Peyer's patch (tissue), 4 donors: ENCODE measurements at places on chromosomes 7 and 10. TPM values are rescaled to one million over a fixed set of nuclear protein-coding genes. Genes with fewer than 3 reads are reported as not detected.
A peak's percentile ranks its signal among the peaks of the same experiment; 100 is the strongest.

DNA sequence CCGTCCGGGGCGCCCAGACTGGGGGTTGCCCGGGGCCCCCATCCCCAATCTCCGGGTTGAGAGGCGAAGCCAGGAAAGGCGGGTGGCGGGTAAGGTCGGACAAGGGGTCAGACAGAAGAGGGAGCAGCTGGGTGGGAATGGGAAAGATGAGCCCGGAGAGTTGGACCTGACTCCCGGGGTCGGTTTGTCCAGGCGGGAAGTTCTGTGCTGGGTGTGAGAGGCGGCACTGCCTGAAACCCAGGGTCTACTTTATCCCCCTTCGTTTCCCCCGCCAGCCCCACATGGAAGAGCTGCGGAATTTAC lies 675 bp downstream of the SLC4A2 start:
- no peaks in the 10 kb centered on the region for H3K27me3 ChIP-seq
- peaks cover 12% of the 10 kb centered on the region for H3K36me3 ChIP-seq
- no peak for DNase-seq
- H3K27ac ChIP-seq: peak overlapping the region; percentile 92
- H3K4me3 ChIP-seq: peak overlapping the region; percentile 87
- H3K4me1 ChIP-seq: peaks cover 4% of the 10 kb centered on the region

DNA sequence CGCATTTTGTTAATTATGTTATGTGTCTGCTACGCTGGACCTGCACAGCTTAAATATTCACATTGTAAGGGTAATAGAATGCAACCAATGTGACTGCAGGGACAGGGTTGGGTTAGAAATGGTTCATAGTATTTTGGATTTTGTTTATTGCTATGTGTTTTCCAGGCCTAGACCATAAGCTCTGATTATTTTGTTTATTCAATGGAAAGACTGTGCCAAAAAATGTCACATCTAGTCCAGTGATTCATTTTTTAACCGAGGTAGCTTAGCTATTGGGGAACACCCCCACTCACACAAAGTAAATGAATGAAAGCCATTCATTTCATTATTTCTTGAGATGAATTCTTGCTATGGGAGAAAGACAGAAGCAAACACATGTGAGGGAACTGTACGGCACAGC lies 516.5 kb upstream of the ANKRD30A start:
- no peak for DNase-seq
- no peak overlapping the region for H3K4me3 ChIP-seq
- no peaks in the 10 kb centered on the region for H3K36me3 ChIP-seq
- H3K4me1 ChIP-seq: no peaks in the 10 kb centered on the region
- no peaks in the 10 kb centered on the region for H3K27me3 ChIP-seq
- no peak overlapping the region for H3K27ac ChIP-seq

Gene KLF14
- total RNA-seq: not detected

- H3K27me3 ChIP-seq: no peaks in the 10 kb centered on the region
- DNase-seq: no peak
- peak overlapping the region; percentile 31 for H3K27ac ChIP-seq
- H3K4me3 ChIP-seq: no peak overlapping the region
- H3K36me3 ChIP-seq: no peaks in the 10 kb centered on the region
Measured at GRCh38 chr10:79405221-79405994, 40.0 kb downstream of the ZCCHC24 start.

DNA sequence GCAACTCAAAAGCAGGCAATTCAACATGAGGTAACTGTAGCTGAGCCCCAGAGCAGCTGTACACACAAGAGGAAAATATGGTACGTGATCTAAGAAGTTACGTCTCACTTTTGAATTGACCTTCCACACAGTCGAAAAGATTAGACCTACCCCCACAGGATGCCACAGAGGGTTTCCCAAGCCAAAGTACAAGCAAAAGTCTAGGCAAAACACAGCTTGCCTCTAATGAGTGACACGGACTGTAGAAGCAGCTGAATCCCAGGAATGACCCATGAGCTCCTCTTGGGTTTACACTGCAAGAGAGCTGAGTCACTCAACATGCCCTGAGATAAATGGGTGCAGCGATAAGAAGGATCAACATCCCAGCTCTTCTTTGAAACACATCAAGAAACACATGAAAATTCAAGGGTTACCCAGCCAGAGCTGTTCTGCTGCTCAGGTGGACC lies 9.8 kb downstream of the CREB3L2 start:
- H3K36me3 ChIP-seq: no peaks in the 10 kb centered on the region
- no peaks in the 10 kb centered on the region for H3K27me3 ChIP-seq
- H3K4me1 ChIP-seq: no peaks in the 10 kb centered on the region

Gene CFAP70
- total RNA-seq: 5.8 TPM

Gene OR2A12
- not detected for total RNA-seq

DNA sequence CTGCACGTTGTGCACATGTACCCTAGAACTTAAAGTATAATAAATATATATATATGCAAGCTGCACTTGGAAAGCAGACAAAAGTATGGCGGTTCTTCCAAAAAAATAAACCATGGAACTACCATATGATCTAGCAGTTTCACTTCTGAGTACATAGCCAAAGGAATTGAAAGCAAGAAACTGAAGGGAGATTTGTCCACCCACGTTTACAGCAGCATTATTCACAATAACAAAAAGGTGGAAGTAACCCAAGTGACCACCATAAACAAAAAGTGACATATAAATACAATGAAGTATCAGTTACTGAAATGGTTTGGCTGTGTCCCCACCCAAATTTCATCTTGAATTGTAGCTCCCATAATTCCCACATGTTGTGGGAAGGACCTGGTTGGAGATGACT lies 525.3 kb upstream of the CELF2 start:
- no peak overlapping the region for H3K4me3 ChIP-seq
- no peaks in the 10 kb centered on the region for H3K36me3 ChIP-seq
- no peak for DNase-seq
- H3K27ac ChIP-seq: no peak overlapping the region
- no peaks in the 10 kb centered on the region for H3K4me1 ChIP-seq
- H3K27me3 ChIP-seq: no peaks in the 10 kb centered on the region

Gene HMX3
- 3.4 TPM for total RNA-seq

DNA sequence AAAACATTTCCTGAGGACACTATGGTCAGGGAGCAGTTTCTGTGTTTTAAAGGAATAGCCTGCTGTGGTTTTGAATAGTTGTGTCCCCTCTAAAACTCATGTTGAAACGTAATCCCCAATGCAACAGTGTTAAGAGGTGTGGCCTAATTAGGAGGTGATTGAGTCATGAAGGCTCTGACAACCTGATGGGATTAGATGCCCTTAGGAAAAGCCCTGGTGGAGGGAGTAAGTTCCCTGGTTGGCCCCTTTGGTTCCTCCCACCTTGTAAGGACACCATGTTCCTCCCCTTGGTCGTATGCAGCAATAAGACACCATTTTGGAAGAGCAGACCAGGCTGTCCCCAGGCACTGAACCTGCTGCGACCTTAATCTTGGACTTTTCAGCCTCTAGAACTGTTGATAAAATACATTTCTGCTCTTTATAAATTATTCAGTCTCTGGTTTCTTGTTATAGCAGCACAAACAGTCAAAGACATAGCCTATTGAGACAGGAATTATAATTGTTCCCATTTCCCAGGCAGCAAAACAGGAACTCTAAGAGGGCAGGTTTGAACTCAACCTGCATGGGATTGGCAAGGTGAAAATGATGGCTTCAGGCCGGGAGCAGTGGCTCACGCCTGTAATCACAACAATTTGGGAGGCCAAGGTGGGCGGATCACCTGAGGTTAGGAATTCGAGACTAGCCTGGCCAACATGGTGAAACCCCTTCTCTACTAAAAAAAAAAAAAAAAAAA lies 20.5 kb upstream of the TNS3 start:
- H3K27me3 ChIP-seq: no peaks in the 10 kb centered on the region
- DNase-seq: no peak
- H3K4me1 ChIP-seq: peaks cover 3% of the 10 kb centered on the region
- no peak overlapping the region for H3K4me3 ChIP-seq
- no peaks in the 10 kb centered on the region for H3K36me3 ChIP-seq

GRCh38 chr10:78830062-78830975 lies 238.4 kb upstream of the ZMIZ1 start:
- no peaks in the 10 kb centered on the region for H3K27me3 ChIP-seq
- H3K27ac ChIP-seq: no peak overlapping the region
- H3K4me3 ChIP-seq: no peak overlapping the region
- no peaks in the 10 kb centered on the region for H3K4me1 ChIP-seq

DNA sequence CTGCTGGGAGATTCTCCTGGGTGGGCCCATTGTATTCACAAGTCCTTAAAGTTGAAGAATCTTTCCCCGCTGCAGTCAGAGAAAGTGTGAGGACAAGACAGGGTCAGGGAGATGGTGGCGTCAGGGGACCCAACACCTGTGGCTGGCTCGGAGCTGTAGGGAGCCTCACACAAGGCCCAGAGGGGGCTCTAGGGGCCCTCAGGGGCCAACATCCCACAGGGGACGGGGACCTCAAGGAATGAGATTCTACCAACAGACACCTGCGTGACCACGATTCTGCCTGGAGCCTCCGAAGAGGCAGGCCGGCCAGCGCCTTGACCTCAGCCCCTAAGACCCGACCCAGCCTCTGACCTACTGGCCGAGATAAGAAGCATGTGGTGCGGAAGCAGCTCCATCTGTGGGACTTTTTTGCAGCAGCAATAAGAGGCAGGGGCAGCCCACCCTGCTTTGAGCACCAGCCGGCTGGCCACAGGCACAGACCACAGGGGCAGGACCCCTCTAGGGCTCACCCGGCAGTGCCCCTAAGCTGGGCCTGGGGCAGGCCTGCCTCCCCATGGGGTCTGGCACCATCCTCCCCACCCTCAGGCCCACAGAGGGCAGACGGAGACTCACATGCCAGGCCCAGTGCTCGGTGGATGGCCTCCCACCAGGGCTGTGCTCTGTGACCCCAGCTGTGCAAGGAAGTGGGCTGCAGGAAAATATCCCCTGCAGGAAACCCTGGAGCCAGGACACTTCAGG lies 13.2 kb downstream of the RASGEF1A start:
- H3K27me3 ChIP-seq: no peaks in the 10 kb centered on the region
- no peaks in the 10 kb centered on the region for H3K36me3 ChIP-seq
- DNase-seq: no peak
- H3K27ac ChIP-seq: no peak overlapping the region
- no peaks in the 10 kb centered on the region for H3K4me1 ChIP-seq

DNA sequence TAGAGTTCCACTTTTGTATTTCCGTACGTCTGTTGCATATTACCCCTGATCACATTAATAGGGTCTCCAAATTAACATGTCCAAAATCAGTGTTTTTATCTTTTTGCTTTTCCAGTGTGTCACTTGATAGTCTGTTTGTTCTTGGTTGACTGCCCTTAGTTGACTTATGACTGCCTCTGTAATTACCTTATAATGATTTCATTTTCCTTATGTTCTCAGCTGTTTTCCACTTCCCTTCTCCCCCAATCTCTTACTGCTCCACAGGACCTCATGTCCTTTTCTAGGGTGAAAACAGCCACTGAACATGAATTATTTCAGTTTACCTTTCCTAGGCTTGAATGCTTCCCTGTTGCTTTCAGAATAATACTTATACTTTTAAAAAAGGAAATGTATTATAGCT lies 54.7 kb downstream of the MAPK8 start:
- no peak for DNase-seq
- H3K4me1 ChIP-seq: no peaks in the 10 kb centered on the region
- H3K36me3 ChIP-seq: no peaks in the 10 kb centered on the region
- H3K27ac ChIP-seq: no peak overlapping the region
- H3K4me3 ChIP-seq: no peak overlapping the region

GRCh38 chr10:127135844-127136577 lies 60.4 kb downstream of the INSYN2A start:
- no peak overlapping the region for H3K27ac ChIP-seq
- no peak overlapping the region for H3K4me3 ChIP-seq
- no peaks in the 10 kb centered on the region for H3K36me3 ChIP-seq
- no peak for DNase-seq

Gene TUBB8
- total RNA-seq: not detected

Gene REEP3
- total RNA-seq: 11.6 TPM

DNA sequence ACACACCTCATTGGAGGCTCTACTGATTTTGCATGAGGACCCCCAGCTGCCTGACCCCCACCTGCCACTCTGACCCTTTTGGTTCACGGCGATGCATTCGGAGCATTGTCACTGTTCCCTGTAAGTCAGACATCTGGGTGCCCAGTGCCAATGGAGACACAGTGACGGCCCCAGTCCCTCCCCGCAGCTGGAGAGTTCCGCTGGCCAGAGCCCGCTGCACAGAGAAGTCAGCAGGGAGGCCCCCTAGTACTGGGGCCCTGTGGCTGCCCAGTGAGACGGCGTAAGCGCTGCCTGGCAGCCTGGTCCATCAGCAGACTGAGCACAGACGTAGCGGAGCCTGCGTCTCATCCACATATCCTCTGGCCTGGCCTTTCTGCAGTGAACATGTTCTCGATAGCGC lies 77.5 kb downstream of the NKX6-2 start:
- H3K4me1 ChIP-seq: peaks cover 5% of the 10 kb centered on the region
- H3K4me3 ChIP-seq: no peak overlapping the region
- no peaks in the 10 kb centered on the region for H3K27me3 ChIP-seq
- no peak for DNase-seq
- no peak overlapping the region for H3K27ac ChIP-seq
